ENCODE measurements at places on chromosomes 13 and 19. TPM values are rescaled to one million over a fixed set of nuclear protein-coding genes. Genes with fewer than 3 reads are reported as not detected.

The CASP14 gene
- total RNA-seq = not detected

The NOP53 gene
- total RNA-seq = 277 TPM

The CELF5 gene
- total RNA-seq = not detected

The SOHLH2 gene
- not detected for total RNA-seq

The CALR3 gene
- not detected for total RNA-seq

The PRX gene
- total RNA-seq = 0.71 TPM

The GGN gene
- total RNA-seq = 0.11 TPM

The TMIGD2 gene
- 2.1 TPM for total RNA-seq

The SLC5A5 gene
- 1.1 TPM for total RNA-seq

The F10 gene
- not detected for total RNA-seq

The ZNF90 gene
- 4.5 TPM for total RNA-seq

The GNA15 gene
- total RNA-seq = 11.3 TPM

The COL4A2 gene
- total RNA-seq = 0.63 TPM

The WDR87 gene
- not detected for total RNA-seq

The RGCC gene
- 163 TPM for total RNA-seq

The CEACAM7 gene
- not detected for total RNA-seq

The CACNG6 gene
- total RNA-seq = not detected

The MYBPC2 gene
- 0.60 TPM for total RNA-seq

The RNF17 gene
- total RNA-seq = not detected

The TUBA3C gene
- not detected for total RNA-seq

The TSPAN16 gene
- total RNA-seq = not detected

The LILRB2 gene
- not detected for total RNA-seq

Measured in activated T-cell treated with anti-CD3 and anti-CD28 coated beads, Interleukin-2, amount 50 U/mL, for 4 hours (primary cell).